Anterior cingulate cortex (tissue), 58 donors: ENCODE measurements at places on chromosomes 12 and 14.

DNA sequence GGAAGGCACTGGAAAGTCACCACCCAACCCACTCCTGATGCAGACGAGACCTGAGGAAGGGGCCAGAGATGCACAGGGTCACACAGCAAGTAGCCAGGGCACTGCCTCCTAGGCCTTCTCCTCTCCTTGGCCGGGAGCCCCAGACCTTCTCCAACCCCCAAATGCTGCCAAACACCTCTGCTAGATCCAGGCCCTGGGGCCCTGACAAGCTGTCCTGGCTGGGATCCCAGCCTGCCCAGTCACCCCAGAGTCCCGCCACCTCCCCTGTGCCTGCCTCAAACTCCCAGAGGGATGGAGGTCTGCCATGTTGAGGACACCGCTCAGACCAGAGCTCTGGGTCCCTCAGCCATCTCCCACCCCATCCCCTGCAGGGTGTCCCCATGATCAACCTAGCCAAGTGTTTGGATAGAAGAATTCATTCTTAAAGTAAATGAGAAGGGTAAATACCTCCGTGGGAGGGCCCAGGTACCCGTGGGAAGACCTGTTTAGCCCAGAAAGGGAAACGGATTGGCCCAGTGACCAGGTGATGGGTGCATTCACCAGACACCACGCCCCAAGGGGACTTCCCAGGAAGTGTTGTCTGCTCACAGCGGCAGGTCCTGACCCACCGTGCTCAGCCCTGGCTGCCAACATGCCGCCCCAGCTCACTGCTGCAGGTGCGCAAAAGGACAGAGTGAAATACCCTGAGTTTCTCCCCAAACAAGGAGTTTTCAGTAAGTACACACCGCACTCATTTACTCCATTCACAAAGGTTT is 4.6 kb upstream of the DIO3 start:
- no peak for DNase-seq

- peak; percentile 44 for DNase-seq
Measured at GRCh38 chr14:94689218-94689984, 77.2 kb downstream of the SERPINA3 start.

DNA sequence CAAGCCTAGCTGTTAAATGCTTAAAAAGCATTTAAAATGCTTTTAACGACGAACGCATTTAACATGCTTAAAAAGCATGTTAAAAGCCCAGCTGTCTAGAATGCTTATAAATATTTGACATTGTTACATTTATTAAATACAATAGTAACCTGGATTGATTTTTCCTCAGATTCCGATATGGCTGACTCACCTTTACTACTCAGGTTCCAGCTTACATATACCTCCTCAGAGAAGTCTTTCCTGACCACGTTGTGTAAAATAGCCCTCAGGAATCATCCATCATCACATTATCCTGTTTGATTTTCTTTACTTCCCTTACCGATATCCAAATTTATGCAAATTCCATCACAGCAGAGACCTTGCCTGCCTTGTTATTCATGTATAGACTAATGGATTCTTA is 51.4 kb downstream of the SLC41A2 start:
- no peak for DNase-seq

- DNase-seq: no peak
Measured at GRCh38 chr14:61111209-61111665, 130.2 kb downstream of the SLC38A6 start.

- no peak for DNase-seq
Measured at GRCh38 chr12:123614531-123614930, 12.6 kb downstream of the DDX55 start.

- no peak for DNase-seq
Measured at GRCh38 chr12:12870465-12870864, 20.9 kb upstream of the GPRC5A start.

GRCh38 chr12:101650346-101651117 is 46.9 kb upstream of the CHPT1 start:
- no peak for DNase-seq

GRCh38 chr12:4881266-4882064 is 28.2 kb upstream of the KCNA1 start:
- no peak for DNase-seq

DNA sequence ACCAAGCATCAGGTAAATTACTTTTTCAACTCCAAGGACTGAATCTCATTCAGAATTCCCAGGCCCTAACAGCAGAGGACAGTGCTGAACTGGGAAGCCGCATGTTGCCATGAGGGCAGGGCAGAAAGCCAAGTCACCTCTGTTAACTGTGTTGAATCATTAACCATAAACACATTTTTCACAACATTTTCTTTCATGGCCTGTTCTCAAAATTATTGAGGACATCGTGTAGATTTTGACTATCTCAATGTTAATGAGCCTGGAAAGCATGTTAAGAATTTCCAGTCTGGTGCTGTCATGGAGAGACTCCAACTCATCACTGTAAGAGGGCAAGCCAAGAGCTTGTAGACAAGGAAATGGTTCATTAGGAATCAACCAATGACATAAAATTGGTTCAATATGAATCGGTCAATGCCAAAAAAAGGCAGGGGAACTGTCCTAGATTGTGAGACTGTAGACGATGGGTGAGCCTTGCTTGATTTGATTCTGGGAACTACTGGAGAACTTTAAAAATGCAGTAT is 33.7 kb downstream of the CPM start:
- no peak for DNase-seq

GRCh38 chr12:122948605-122949004 is 17.7 kb downstream of the ABCB9 start:
- no peak for DNase-seq

- no peak for DNase-seq
Measured at GRCh38 chr12:77821699-77822203, 8.9 kb upstream of the NAV3 start.

DNA sequence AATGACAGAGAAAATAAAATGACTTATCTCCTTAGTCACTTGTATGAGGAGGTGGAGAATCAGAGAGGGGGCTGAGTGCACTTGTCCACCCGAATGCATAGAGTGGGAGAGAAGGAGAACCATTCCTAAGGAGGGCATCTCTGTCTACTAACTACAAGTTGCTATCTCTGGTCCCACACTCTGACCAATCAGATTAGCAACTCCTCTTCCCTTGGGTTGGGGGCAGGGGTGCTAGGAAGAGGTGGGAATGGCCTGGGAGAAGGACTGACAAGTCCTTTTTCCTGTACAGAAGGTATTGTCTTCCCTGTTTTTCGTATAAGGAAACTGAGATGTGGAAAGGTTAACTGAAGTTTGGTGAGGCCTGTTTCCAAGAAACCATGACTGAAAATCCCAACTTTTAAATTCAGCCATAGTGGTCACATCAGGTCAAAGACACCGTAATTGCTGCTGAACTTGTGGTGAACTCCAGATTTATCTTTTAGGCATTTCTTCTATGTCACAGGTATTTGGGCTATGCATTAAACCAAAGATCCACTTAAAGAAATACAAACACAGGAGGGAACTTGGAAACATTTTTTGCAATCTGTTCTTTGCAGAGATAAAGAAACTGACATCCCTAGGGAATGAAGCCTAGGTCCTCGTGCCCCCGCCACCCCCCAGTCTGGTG is 207.8 kb downstream of the CRADD start:
- no peak for DNase-seq

- no peak for DNase-seq
Measured at GRCh38 chr12:107487011-107487680, 198.5 kb upstream of the PWP1 start.

- no peak for DNase-seq
Measured at GRCh38 chr12:130251236-130251780, 86.4 kb upstream of the PIWIL1 start.

DNA sequence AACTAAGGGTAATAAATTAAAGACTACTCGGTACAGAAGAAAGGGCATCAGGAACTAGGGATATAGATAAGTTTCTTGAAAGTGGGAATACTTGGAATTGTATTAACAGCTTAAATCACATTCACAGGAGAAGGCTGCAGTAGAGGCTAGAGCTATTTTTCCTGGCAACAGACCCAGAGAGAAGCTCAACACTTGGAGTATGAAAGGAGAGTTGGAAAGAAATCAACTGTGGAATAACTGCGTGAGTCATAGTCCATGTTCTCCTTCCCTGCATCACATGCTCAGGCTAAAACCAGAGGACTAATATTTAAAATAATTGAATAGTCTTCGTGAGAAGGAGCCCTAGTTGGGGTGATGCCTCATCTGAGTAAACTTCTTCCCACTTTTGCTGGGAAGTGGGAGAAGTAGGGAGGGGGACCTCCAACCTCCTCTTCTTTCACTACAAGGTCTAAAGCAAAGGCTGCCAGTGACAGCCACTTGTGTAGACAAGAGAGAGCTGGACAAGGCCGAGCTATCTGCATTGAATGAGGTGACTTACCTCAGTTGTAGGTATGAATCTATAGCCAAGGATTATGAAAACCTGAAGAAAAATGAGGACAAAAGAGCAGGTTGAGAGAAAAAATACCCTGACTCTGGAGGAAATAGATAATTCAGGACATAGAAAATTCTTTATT is 32.7 kb downstream of the DYRK2 start:
- no peak for DNase-seq

DNA sequence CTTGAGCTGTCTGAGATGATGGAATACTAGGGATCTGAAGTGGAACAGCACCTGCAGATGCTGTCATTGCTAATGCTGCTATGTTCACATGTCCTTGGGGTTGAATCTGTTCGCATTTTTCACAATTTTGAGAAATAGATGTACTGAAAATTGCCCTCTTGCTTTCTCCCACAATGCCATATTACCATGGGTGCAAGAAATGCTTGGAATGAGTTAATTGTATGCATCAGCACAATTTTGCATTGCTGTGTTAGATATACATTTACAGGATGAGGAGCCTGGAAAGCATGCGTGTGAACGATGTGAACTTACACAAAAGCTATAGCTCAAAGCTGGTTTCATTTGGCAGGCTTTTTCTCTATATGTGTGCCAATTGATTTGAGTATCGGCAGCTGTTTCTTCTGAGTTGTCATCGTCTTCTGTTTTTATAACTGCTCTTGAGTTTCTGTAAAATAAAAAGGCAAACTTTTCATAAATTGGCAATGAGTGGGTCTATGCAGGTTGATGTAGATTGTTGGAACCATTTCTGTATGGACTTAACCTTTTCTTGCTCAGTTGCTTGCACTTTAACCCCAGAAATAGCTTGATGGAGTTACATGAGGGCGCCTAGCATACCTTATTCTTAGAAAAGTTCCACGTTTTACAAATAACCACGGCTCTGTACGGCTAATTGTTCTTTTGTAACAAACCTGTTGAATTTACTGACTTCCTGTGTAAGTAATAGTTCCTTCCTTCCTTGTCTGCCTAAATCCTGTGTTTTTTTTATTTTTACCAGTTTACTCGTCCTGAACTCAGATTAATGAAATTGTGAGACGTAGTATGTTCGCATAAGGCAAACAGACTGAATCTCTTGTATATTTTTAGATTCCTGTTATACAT is 105.9 kb downstream of the FGD4 start:
- DNase-seq: no peak

DNA sequence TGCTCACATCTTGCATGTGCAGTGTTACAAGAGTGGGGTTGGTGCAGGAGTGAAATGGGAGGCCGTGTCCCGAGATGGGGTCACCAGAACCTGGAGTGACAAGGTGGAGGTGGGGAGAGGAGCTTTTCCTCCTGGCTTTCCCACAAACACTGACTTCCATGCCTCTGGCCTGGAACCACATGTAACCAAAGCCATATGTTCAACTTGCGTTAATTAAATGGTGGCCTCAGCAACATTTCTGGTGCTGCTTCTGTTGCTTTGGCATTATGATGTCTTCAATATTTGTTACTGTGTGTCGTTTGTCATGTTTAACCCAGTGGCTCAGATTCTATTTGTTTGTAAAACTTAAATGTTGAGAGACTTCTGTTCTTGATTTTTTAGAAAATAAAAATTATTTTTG is 110.2 kb downstream of the VCPKMT start:
- no peak for DNase-seq

GRCh38 chr14:76868454-76869170 is 42.4 kb downstream of the LRRC74A start:
- no peak for DNase-seq

DNA sequence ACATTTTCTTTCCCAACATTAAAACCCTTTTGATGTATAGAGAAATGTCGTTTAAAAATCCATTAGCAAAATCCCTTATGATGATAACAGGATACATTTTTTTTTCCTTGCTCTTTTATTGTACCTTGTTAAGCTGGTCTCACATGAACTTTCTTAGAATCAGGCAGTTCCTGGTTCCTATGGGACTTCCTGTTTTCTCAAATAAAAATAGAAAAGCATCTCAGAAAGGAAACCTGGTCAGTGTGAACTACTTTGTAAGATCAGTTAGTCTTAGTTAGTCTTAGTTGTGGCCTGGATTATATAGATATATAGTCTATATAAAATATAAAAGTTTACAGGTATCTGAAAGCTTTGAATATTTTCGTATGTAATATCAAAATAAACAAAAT is 40.3 kb downstream of the LEMD3 start:
- DNase-seq: no peak

DNA sequence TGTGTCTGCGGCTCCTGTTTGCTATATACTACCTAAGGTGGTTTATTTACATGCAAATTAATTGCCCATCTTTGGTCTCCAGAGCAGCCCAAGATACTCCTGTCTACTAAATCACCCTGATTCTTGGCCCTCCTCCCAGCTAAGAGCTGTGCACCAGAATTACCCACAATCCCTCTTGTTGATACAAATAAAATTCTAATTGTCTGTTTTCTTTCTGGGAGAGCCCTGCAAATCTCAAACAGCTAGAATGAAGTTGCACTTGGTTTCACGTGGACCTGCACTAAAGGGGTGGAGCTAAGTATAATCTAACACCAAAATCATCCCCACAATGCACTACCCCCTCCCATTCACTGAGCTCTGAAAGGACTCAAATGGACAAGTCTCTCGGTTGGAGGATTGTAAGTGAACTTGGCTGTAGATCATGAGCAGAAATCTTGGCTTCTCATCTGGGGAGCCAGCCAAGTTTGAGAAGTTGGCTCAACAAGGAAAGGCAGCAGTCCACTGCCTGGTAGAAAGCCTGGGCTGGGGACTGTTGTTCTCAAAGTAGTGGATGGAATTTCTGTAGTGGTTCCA is 6.6 kb downstream of the MAX start:
- DNase-seq: peak; percentile 70

DNA sequence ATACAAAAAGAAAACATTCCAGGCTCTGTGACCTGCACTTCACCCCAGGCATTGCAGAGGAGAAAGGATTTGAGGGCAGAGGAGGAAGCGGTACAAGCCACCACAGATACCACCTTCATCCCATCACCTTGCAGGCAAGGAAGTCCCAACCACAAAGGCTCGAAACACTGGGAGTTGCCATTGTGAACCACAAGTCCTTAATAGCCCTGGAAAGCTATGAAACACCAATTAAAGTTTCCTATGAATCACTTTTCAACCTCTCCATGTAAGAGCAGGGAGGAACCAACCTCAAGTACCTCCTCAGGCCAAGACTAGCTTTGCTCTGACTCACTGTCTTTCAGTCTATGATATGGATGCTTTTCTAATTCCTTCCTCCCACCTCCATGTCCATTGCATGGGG is 27.0 kb downstream of the MAP3K9 start:
- DNase-seq: no peak

GRCh38 chr14:93548102-93548843 is 117.5 kb downstream of the UNC79 start:
- DNase-seq: no peak
